ENCODE measurements at places on chromosomes 2 and 18. TPM values are rescaled to one million over a fixed set of nuclear protein-coding genes. Genes with fewer than 3 reads are reported as not detected.

Gene ATRAID
- 136 TPM for polyA plus RNA-seq

Gene CPO
- 0.31 TPM for polyA plus RNA-seq

Gene IL18R1
- polyA plus RNA-seq, result 4.2 TPM

Gene LRRTM4
- 1.1 TPM for polyA plus RNA-seq

Gene HMSD
- 1.5 TPM for polyA plus RNA-seq

GRCh38 chr18:77634494-77634893, 384.8 kb downstream of the GALR1 start:
- no peak for DNase-seq

GRCh38 chr2:68943581-68944568, 8.8 kb downstream of the GKN2 start:
- peak; percentile 74 for DNase-seq

GRCh38 chr18:48539406-48540250, 797 bp downstream of the CTIF start:
- DNase-seq, result peak; percentile 62

- DNase-seq, result no peak
These were observed 112.9 kb downstream of the CLIP4 start for GRCh38 chr2:29227935-29228675.

GRCh38 chr2:42055573-42056514, 8.0 kb downstream of the PKDCC start:
- DNase-seq, result no peak

DNA sequence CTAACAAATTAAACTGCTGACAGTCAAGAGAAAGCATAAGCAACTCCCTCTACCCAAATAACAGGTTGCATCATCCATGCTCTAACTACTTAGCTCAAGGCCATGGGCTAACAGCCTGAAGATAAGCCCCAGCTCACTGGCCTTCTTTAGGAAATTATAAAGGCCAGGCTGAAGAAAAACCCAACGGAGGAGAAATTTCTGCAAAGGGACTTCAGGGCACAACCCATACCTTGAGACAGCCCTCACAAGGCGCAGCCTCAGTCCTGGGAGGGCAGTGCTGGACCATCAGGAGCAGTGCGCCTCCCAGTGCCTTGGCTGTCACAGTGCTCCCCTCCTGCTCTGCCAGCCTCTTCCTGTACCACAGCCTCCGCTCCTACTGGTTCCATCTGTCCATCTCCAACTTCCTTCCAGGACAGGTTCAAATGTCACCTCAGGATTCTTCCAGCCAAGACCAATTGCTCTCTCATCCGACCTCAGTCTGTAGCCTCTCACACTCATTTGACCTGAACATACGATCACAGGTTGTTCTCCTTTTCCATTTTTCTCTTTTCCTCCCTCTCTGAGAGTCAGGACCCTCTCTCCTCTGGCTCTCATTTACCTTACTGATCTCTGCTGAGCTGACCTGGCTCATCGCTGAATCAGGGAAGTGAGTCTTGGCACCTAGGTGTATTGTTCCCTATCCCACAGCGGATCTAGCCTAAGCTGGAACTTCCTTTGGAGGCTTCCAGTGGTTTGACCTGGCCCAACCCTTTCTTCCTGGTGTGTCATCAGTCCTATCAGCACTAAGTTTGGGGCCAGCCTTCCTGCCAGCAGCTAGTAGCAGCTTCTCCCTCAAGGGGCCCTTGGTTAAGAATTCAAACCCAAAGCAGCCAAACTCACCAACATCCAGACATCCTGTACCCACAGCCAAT, 1.9 kb downstream of the MCFD2 start:
- DNase-seq, result no peak

- DNase-seq, result no peak
These were observed 35.8 kb downstream of the MSH6 start for GRCh38 chr2:47818777-47819176.

- no peak for DNase-seq
These were observed 108.2 kb upstream of the UBE2E3 start for GRCh38 chr2:180872255-180872654.

DNA sequence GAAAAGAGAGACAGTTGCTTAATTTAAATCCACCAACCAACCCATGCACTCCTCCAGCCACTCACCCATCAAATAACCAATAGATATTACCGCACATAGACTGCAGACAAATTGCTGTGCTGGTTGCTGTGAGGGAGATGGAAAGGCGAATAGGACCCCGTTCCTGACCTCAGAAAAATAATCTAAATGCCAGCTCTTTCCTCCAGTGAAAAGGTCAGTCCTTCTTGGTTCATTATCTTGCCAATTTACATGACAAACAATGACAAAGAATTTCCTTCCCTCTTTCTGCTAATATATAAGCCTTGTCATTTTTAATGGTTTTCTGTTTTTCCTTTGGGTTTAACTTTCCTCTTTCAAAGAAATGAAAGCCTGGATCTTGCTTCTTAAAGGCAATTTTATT, 61.6 kb downstream of the MEP1B start:
- no peak for DNase-seq

- no peak for DNase-seq
These were observed 239.0 kb upstream of the CXCR4 start for GRCh38 chr2:136357007-136357380.

- peak; percentile 16 for DNase-seq
These were observed 212.0 kb upstream of the MYT1L start for GRCh38 chr2:2542966-2543611.

DNA sequence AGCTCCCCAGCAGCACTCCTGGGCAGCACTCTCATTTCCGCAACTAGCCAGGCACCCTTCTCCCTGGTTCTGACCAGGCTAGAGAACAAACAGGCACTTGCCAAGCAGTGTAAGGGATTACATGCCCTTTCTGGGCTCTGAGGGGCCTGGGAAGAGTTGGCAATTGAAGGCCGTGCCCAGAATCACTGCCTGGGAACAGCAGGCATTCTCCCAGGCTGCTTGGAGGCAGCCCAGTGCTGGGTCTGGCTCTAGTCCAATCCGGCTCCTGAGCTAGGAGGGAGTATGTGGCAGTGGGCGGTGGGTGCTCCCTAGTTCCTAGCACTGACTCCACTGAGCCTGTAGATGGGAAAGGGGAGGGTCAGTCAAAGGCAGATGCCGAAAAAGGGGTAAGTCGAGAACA, 34.1 kb upstream of the SP3 start:
- no peak for DNase-seq

DNA sequence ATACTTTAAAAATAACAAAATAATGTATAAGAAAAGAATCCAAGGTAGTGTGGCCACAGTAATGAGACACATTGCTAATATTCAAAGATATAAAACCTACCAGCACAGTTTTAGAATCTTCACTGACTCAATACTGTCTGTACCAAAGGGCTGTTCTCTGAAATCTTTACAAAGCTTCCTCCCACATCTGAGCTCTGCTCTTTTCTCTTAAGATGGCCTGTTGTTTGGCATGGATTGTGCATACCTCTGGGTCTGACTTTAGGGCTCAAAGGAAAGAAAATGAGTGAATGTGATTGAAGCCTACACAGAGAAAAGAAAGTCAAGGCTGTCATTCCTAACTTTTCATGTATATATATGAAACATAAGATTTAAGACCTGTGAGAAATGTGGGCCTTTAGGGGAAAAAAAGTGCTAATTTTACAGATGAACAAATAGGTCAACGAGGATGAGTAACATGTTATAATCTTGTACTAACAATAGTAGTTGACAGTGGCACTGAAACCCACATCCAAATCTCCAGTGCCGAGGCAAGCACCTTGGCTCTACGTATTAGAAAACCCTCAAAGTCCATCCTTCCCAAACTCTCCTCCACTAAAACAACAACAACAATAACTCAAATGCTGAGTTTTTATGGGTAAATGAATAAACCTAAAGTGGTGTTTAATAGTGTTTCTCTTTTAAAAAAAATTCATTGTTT, 114.2 kb downstream of the ZNF521 start:
- no peak for DNase-seq

- no peak for DNase-seq
These were observed 44.9 kb downstream of the CYP27C1 start for GRCh38 chr2:127175041-127175721.

- DNase-seq, result no peak
These were observed 5.0 kb downstream of the TACR1 start for GRCh38 chr2:75194184-75194868.

DNA sequence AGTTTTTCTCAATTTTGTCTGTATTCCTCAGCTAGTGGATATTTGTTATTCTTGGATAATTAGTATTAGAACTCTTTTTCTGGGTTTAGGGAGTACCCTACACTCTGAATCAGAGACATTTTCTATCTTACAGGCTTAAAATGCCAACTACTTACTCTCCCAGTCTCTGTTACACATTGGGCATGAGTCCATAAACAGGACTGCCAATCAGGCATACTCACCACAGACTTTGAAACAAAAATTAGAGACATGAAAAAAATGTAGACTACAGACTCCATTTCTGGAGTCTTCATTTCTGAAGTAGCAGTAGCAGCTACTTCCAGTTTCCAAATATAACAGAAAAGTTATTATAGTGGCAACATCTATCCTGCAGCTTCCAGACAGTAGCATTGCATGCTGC, 279.7 kb downstream of the MBD5 start:
- no peak for DNase-seq

GRCh38 chr18:50313031-50313607, 25.6 kb upstream of the CXXC1 start:
- DNase-seq, result no peak

DNA sequence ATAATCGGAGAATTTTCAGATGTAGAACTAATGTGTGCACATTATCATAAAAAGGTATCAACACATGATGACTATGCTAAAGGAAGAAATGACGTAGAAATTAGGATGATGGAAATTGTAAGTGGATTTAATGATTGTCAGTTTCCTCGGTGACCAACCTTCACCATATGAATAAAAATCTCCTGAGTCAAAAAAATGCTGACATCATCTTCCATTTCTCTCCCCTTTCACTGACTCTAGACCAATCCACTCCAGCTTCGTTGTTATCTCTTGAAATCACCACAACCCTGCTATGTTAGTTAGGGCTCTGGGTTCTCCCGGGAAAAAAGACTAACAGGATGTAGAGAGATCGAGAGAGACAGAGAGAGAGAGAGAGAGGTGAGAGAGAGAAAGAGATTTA, 204.8 kb upstream of the KYNU start:
- DNase-seq, result no peak

GRCh38 chr18:75210274-75211001, at the start of gene TSHZ1:
Gene TSHZ1, plus strand, starts transcription at chr18:75210797. Its CDS starts 1,080 bp downstream, at chr18:75211877.
- DNase-seq, result peak; percentile 77
